CD4-positive, alpha-beta T cell treated with Interleukin-4 for 1 hour (primary cell): ENCODE measurements at places on chromosomes 2 and 18.
A peak's percentile ranks its signal among the peaks of the same experiment; 100 is the strongest.

DNA sequence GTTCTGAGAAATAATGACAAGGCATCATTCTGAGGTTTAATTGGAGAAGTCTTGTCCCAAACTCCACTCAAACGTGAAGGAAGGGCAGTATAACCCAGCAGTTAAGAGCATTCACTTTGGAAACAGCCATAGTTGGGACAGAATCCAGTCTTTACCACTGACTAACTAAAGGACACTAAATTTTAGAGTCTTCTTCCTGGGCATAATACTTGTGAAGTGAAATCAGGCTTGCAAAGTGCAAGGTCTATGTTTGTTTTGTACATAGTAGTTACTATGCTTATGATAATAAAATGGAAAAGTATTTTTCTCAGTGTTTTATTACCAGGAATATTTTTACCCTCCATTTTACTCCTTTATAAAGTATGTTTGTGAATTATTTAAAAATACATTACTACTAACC lies 748.2 kb upstream of the ID2 start:
- DNase-seq = no peak

GRCh38 chr18:6782861-6783260 lies 53.3 kb downstream of the ARHGAP28 start:
- no peak for DNase-seq

DNA sequence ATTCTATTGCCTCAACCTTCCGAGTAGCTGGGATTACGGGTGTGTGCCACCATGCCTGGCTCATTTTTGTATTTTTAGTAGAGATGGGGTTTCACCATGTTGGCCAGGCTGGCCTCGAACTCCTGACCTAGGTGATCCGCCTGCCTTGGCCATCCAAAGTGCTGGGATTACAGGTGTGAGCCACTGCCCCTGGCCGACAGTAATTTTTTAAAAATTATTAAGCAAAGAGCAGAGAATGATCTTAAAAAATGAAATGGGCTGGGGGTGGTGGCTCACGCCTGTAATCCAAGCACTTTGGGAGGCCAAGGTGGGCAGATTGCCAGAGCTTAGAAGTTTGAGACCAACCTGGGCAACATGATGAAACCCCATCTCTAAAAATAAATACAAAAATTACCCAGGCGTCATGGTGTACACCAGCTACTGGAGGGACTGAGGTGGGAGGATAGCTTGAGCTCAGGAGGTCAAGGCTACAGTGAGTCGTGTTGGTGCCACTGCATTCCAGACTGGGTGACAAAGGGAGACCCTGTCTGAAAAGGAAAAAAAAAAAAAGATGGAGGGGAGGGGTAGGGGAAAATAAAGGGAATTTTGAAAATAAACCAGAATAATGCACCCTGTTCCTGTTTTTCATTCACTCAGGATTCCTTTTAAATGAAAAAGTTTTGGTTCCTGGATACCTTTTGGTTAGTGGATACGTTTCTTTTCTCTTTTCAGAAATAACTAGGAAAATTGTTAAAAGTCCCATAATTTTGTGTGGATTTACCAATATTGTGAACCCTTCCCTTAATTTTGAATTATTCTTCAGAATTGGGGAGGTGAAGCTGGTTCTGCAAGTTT lies 33.9 kb downstream of the MAP4K4 start:
- no peak for DNase-seq

DNA sequence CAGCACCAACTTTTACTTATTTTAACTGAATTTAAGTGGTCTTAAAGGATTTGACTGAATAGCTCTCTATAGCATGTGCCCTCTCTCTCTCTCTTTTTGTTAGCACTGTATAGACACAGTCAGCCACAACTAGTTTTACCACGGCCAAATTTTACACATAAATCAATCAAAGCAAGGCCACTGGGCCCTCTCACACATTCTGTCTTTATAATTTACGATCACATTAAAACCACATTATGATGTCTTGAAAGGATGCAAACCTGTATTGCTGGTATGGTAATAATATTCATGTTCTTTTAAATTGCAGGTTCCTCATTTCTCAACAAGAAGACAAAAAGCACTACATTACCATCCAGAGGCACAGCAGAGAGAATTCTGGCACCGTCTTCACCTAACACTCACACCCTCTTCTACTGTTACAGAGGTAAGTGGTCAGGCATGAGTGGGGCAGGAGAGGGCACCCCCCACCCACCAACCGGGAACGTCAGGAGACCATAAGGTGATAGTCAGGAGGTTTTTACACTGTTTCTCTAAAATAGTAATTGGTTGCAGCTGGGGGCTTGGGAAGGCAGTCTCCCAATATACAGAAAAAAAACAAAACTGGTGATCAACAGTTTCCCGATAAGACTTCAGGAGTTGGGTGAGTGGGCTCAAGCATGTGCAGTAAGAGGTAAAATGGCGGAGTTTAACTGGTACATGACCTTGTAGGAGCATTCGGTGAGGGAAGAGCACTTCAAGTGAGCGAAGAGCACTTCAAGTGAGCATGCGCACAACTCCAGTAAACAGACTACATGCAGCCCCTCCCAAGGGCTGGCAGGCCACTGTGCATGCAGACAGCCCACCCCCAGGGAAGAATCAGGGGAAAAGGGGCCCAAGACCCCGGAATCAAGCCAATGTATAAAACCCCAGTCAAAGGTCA lies 296.7 kb downstream of the PIEZO2 start:
- DNase-seq = no peak

- no peak for DNase-seq
These were observed 83.7 kb upstream of the SPATS2L start for GRCh38 chr2:200222791-200223190.

DNA sequence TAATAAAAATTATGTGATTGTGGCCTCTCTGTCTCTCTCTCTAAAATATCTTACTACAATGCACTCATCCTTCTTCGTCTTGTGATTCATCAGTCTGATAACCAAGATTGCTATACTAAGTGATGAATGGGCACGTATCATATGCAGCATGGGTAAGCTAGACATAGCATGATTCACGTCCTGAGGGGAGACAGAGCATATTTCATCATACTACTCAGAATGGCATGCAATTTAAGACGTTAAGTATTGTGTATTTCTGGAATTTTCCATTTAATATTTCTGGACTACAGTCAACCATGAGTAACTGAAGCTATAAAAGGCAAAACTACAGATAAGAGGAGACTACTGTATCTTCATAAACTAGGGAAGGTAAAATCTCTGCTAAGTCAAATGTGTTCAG lies 97.0 kb upstream of the CD226 start:
- no peak for DNase-seq

- DNase-seq = no peak
These were observed 92.1 kb upstream of the FHL2 start for GRCh38 chr2:105490956-105491355.

DNA sequence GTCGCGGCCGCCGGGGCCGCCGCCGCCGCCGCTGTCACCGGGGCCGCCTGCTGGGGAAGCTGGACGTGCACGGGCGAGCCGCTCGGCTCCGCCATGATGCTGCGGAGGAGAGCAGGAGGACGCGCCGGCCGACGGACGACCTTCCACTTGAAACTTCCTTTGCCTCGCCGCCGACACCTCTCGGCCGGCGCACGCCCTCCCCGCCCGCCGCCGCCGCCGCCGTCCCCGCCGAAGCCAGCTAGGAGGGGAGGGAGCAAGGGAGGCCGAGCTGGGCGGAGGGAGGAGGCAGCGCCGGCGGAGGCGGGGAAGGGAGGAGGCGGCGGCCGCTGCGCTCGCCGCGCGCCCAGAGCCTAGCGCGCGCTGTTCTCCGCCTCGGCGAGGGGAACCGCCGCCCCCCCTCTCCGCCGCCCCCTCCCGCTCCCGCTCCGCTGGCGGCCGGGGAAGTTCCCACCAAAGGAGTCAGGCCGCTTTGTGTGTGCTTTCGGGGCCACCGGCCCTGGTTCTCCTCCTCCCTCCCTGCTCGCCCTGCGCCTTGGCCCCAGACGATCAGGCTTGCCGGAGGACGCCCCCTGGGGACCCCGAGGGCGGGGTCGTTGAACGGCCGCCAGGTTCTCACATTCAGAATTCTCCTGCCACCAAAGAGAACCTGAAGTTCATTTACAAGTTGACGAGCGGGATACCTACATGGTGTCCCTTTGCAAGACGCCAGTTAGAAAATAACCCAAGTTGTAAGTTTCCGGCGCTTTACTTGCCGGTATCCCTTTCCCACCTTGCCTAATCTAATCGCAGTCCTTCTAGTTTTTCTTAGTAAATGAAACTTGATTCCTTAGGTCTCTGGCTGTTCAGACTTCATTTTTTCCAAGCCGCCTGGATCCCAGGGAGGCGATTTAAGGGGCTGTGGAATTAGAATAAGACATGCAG lies at the start of gene STK39:
STK39 (minus strand) TSS at position 255 of the 921 bp plus-strand sequence; CDS start at position 95, 160 bp downstream.
- DNase-seq = peak; percentile 76

GRCh38 chr2:26971911-26972786 lies 1.7 kb downstream of the MAPRE3 start:
- DNase-seq = no peak

DNA sequence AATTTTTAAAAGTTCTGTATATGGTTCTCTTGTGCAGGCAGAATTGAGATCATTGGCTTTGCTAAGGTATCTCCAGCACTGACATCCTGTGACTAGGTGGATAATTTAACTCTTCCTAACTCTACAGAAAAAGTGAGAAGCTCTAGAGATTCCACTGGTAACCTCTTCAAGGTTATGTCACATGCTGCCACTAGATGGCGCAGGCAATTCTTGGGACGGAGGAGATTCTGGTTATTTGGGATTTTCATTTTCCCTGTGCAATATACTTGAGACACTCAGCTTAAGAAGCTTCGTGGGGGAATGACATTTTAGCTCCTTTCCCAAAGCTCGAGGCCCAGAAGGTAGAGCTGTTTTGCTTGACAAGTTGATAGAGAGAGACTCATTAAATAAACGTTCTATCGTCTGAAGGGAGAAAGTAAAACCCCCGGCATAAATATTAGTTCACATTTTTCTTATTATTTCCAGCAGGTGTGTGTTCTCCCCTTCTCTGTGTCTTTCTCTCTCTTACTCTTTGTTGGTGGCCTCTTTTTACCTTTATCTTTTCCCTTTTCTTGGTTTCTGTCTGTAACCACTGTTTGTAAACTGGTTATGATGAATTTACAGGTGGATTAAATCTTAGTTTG lies 26.6 kb upstream of the LANCL1 start:
- peak; percentile 27 for DNase-seq

DNA sequence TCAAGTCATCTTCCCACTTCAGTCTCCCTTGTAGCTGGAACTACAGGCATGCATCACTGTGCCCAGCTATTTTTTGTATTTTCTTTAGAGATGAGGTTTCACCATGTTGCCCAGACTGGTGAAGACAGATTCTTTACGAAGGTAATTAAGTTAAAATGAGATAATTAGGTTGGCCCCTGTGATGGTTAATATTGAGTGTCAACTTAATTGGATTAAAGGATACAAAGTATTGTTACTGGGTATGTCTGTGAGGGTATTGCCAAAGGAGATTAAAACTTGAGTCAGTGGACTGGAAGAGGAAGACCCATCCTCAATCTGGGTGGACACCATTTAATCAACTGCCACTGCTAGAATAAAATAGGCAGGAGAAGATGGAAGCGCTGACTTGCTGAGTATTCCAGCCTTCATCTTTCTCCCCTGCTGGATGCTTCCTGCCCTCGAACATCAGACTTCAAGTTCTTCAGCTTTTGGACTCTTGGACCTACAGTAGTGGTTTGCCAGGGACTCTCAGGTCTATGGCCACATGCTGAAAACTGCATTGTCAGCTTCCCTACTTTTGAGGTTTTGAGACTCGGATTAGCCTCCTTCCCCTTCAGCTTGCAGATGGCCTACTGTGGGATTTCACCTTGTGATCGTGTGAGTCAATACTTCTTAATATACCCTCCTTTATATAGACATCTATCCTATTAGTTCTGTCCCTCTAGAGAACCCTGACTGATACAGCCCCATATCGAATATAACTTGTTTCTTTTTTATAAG lies 269.1 kb downstream of the TMX3 start:
- DNase-seq = no peak

- DNase-seq = peak; percentile 77
These were observed 1.7 kb downstream of the TMSB10 start for GRCh38 chr2:84906900-84907714.

- no peak for DNase-seq
These were observed 307.3 kb downstream of the TDRD15 start for GRCh38 chr2:21431078-21431477.

- DNase-seq = no peak
These were observed 13.9 kb upstream of the UGP2 start for GRCh38 chr2:63827749-63828148.

- DNase-seq = no peak
These were observed 27.0 kb downstream of the MRPL33 start for GRCh38 chr2:27798486-27798885.
